ENCODE measurements at places on chromosomes 12 and 14. TPM values are rescaled to one million over a fixed set of nuclear protein-coding genes. Genes with fewer than 3 reads are reported as not detected.

GRCh38 chr12:64672925-64673409 is 62.7 kb downstream of the RASSF3 start:
- no peak for DNase-seq

- DNase-seq = peak; percentile 82
These were observed 667.2 kb downstream of the DIO2 start for GRCh38 chr14:79543967-79544697.

KRT72 gene
- total RNA-seq = not detected

DNA sequence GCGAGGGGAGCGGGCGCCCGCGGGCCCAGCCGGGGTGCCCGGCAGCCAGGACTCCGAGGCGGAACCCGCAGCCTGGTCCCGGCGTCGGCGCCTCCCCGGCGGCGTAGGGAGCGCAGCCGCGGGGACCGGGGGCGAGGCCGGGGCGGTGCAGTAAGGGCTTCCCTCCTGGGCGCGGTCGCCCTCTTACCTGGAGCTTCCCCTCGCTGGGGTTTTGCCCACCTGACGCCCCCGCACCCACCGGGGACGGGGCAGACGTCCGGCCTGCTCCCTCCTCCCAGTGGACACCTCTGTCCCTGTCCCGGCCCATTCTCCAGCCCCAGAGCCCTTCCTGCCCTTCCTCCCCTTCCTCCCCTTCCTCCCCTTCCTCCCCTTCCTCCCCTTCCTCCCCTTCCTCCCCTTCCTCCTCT is 413 bp upstream of the TUBA1C start:
- DNase-seq = no peak
